ENCODE measurements at places on chromosomes 11 and 22.

- H3K36me3 ChIP-seq = no peaks in the 10 kb centered on the region
- no peak overlapping the region for H3K27ac ChIP-seq
- no peak for DNase-seq
These were observed 169.7 kb downstream of the NAV2 start for GRCh38 chr11:19882356-19882755.

- DNase-seq = no peak
- H3K4me3 ChIP-seq = no peak overlapping the region
- H3K27me3 ChIP-seq = no peaks in the 10 kb centered on the region
- no peak overlapping the region for H3K27ac ChIP-seq
- peaks cover 3% of the 10 kb centered on the region for H3K36me3 ChIP-seq
- H3K4me1 ChIP-seq = peaks cover 6% of the 10 kb centered on the region
These were observed 3.3 kb downstream of the BRD1 start for GRCh38 chr22:49824185-49824925.

DNA sequence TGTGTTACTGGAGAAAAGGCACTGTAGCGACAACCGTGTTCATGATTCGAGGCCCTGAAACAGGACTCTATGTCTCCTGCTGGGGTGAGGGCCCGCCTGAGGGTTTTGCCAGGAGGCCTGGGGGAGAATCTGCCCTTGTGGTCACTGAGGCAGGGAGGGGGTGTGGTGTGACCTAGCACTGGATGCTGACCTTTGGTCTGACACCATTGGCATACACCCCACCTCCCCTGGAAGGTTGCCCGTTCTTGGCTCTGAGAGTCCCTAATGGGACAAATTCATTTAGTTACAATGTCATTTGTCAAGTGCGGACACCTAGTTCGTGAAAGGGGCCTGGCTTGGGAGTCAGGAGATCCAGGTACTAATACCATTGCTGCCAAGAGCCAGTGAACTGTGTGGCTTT is 29.0 kb downstream of the NECTIN1 start:
- no peaks in the 10 kb centered on the region for H3K27me3 ChIP-seq
- no peak overlapping the region for H3K27ac ChIP-seq
- H3K4me3 ChIP-seq = no peak overlapping the region
- H3K4me1 ChIP-seq = no peaks in the 10 kb centered on the region

DNA sequence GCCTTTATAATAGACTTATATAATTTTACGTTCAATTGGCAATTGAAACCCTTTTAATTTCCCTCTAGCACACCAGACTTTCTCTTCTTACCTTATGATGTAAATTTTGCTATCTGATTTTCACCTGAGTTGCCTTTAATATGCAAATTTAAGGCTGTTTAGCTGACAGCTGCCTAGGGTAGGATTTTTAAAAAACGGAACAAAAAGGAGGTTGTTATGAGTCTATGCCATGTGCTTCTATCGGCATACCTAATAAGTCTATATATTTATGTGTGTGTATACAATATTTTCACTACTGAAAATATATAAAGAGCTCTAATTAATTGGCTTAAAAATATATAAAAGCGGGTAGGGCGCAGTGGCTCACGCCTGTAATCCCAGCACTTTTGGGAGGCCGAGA is 11.8 kb upstream of the SELENOH start:
- no peak overlapping the region for H3K27ac ChIP-seq
- DNase-seq = no peak
- no peaks in the 10 kb centered on the region for H3K4me1 ChIP-seq
- H3K4me3 ChIP-seq = no peak overlapping the region
- peaks cover 2% of the 10 kb centered on the region for H3K36me3 ChIP-seq
- no peaks in the 10 kb centered on the region for H3K27me3 ChIP-seq

GRCh38 chr22:20741634-20742581 is 32.0 kb upstream of the SERPIND1 start:
- DNase-seq = no peak
- H3K27me3 ChIP-seq = no peaks in the 10 kb centered on the region
- H3K4me1 ChIP-seq = no peaks in the 10 kb centered on the region
- H3K4me3 ChIP-seq = no peak overlapping the region
- H3K36me3 ChIP-seq = no peaks in the 10 kb centered on the region

DNA sequence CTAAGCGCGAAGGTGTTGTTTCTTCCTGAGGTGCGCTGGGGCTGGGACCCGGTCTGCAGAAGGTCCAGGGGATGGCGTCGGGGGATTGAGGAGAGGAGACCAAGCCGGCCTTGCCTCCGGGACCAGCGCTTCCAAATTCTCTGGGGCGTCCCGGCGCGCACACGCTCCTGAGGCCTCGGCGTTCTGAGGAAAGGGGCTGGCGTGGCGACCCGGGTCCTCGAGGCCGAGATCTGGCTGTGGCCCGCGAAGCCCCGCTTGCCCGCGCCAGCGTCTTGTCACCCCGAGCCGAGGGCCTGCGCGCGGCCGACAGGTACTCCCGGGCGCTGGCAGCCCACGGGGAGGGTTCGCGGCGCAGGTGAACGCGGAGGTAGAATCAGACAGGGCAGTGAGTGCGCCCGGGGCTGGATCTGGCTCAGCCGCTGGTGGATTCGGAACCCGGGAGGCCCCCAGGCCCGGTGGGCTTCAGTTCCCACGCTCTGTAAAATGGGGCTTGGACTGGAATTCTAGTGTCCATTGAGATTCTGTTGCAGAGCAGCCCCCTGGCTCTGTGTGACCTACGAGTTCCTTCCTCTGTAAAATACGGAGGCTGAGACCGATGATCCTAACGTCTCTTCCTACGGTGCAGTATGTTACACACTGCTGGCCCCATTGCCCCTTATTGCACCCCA is 14.7 kb downstream of the SSH3 start:
- H3K27ac ChIP-seq = peak overlapping the region; percentile 97
- no peaks in the 10 kb centered on the region for H3K27me3 ChIP-seq
- no peak for DNase-seq
- H3K4me3 ChIP-seq = peak overlapping the region; percentile 85
- H3K4me1 ChIP-seq = peaks cover 6% of the 10 kb centered on the region

- no peaks in the 10 kb centered on the region for H3K27me3 ChIP-seq
- no peak for DNase-seq
- H3K27ac ChIP-seq = no peak overlapping the region
- H3K4me1 ChIP-seq = no peaks in the 10 kb centered on the region
- no peaks in the 10 kb centered on the region for H3K36me3 ChIP-seq
- H3K4me3 ChIP-seq = no peak overlapping the region
These were observed 26.9 kb downstream of the CD82 start for GRCh38 chr11:44592125-44592940.

- no peak overlapping the region for H3K27ac ChIP-seq
- DNase-seq = no peak
- H3K27me3 ChIP-seq = no peaks in the 10 kb centered on the region
- no peaks in the 10 kb centered on the region for H3K36me3 ChIP-seq
- no peak overlapping the region for H3K4me3 ChIP-seq
These were observed 28.9 kb downstream of the CLMP start for GRCh38 chr11:123166071-123166559.

GRCh38 chr22:37633089-37633624 is 6.3 kb upstream of the SH3BP1 start:
- H3K27ac ChIP-seq = no peak overlapping the region
- DNase-seq = no peak
- H3K4me1 ChIP-seq = peaks cover 19% of the 10 kb centered on the region
- no peaks in the 10 kb centered on the region for H3K27me3 ChIP-seq
- no peaks in the 10 kb centered on the region for H3K36me3 ChIP-seq

- no peak overlapping the region for H3K4me3 ChIP-seq
- no peaks in the 10 kb centered on the region for H3K4me1 ChIP-seq
- no peak overlapping the region for H3K27ac ChIP-seq
- DNase-seq = no peak
- H3K27me3 ChIP-seq = no peaks in the 10 kb centered on the region
- H3K36me3 ChIP-seq = no peaks in the 10 kb centered on the region
These were observed 79.9 kb downstream of the NAV2 start for GRCh38 chr11:19792510-19792909.

DNA sequence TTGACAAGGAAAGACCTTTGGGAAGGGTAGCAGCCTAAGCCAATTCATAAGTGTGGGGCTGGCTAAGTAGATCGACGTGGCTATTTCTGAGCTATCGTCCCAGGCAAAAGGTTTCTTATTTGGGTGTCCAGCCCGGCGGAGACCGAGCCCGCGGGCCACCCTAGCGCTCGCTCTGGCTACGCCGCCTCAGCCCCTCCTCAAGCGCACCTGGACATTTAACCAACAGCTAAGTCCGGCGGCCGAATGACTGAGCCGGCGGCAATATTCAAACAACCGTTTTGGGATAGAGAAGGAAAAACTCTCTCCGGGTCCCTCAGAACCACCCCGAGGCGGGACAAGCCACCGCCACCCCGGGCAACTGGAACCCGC is 457 bp downstream of the RNF141 start:
- peak overlapping the region; percentile 76 for H3K4me3 ChIP-seq
- no peak for DNase-seq
- peak overlapping the region; percentile 81 for H3K27ac ChIP-seq
- no peaks in the 10 kb centered on the region for H3K27me3 ChIP-seq

GRCh38 chr11:77801477-77801876 is 19.0 kb downstream of the RSF1 start:
- DNase-seq = no peak
- no peaks in the 10 kb centered on the region for H3K36me3 ChIP-seq
- H3K27me3 ChIP-seq = no peaks in the 10 kb centered on the region
- H3K4me3 ChIP-seq = no peak overlapping the region

- H3K27me3 ChIP-seq = peaks cover 3% of the 10 kb centered on the region
- H3K36me3 ChIP-seq = no peaks in the 10 kb centered on the region
- DNase-seq = no peak
- H3K27ac ChIP-seq = no peak overlapping the region
- no peak overlapping the region for H3K4me3 ChIP-seq
These were observed 4.0 kb downstream of the NLRP6 start for GRCh38 chr11:282171-282570.

GRCh38 chr22:24515027-24515338 is 19.9 kb downstream of the UPB1 start:
- H3K4me1 ChIP-seq = peaks cover 3% of the 10 kb centered on the region
- no peak overlapping the region for H3K27ac ChIP-seq
- DNase-seq = no peak
- H3K36me3 ChIP-seq = no peaks in the 10 kb centered on the region
- H3K4me3 ChIP-seq = no peak overlapping the region

GRCh38 chr11:10058356-10058755 is 235.7 kb downstream of the SBF2 start:
- peaks cover 7% of the 10 kb centered on the region for H3K4me1 ChIP-seq
- no peaks in the 10 kb centered on the region for H3K27me3 ChIP-seq
- H3K4me3 ChIP-seq = no peak overlapping the region
- no peaks in the 10 kb centered on the region for H3K36me3 ChIP-seq
